ENCODE measurements at places on chromosomes 5 and 9. TPM values are rescaled to one million over a fixed set of nuclear protein-coding genes. Genes with fewer than 3 reads are reported as not detected.

The NR6A1 gene
- total RNA-seq: 0.64 TPM

The FBP2 gene
- not detected for total RNA-seq

DNA sequence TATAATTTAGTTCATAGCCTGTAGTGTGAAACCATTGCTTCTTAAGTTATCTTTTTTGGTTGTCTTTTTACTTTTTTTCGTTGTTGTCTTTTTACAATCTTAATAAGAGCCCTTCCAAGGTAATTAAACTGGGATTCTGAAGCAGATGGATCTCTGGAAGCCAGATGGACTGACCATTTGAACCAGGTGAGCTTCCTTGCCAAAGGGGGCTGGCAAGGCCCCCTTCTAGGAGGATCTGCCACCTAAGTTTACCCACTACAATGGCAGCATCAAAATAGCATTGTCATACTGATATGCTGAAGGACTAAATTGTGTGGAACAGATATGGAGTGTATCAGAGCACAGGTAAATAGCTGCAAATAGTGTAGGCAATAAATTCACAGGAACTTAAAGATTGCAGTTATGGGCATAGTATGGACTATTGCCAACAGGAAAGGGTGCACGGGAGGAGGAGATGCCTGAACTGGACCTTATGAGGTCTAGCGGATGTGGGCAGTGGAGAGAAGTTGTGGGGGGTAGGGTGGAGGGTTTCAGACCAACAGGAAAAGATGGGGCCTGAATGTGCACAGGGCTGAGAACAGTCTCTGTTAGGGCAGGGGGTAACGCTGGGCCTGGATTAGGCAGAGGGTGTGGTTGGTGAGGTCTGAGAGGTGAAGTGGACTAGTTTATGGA is 61.5 kb upstream of the CTXN3 start:
- no peak for DNase-seq

DNA sequence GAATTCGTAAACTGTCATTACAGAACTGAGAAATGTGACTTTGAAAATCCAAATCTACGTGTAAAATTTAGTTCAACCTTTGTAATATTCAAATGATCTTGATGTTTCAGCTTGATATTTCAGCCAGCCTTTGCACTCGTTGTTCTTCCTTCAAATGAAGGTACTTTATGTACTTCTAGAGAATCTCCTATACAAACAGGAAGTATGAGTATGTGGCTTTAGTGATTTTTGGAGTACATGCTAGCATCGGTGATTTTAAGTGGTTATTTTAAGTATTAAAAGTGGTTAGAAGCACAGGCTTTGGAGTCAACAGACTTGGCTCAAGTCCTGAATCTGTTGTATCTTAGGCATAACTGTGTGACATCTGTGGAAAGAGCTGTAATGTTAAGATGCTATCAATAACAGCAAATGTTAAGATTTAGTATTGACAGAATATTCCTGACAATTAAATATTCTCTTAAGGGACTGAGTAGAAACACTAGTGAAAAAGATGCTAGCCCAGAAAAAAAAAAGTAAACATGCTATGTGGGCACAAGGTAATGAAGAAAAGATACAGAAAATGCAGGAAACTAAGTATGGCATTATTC is 398.0 kb downstream of the ADGRV1 start:
- no peak for DNase-seq

- DNase-seq: no peak
Observed at GRCh38 chr5:166649676-166650075, 1641.8 kb upstream of the WWC1 start.

Data from Caki2 (cell line).